ENCODE measurements at places on chromosomes 2 and 18.

DNA sequence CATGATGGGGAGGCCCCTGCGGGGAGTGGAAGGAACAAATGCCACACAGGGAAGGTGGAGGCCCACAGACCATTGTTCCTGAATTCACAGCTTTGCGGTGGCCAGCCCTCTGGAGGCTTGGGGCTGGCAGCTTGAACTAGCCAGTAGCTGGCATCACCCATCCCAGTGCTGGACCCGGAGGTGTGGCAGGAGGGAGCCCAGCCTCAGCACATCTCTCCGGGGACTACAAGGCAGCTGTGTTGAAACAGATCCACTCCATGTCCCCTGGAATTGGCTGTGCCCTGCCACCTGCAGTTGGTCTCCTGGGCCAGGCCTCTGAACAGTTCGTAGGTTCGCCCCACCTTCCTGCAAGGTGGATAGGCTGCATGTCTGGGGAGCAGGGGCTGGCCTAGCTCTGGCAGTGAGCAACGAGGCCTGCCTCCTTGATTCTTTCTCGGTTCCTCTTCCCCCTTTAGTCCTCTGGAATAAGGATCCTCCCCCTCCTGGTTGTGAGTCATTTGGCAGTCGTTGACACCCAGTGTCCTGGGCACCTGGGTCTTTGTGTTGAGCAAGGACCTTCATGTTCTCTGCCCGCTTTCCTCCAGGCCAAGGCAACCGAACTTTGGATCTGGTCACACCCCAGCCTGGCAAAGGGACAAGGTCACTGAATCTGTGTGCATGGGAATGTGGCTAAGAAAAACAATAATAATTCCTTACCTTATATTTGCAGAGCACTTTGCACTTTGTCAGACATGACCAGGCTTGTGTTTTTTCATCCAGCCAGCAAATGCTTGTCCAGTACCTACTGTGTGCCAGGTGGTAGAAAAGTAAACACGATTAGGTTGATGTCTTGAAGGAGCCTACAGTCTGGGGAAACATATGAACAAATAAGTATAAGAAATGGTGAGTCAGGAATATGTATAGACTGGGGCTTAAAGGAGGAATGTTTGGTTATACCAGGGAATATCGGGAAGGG is 55.0 kb upstream of the MCFD2 start:
- DNase-seq: no peak

DNA sequence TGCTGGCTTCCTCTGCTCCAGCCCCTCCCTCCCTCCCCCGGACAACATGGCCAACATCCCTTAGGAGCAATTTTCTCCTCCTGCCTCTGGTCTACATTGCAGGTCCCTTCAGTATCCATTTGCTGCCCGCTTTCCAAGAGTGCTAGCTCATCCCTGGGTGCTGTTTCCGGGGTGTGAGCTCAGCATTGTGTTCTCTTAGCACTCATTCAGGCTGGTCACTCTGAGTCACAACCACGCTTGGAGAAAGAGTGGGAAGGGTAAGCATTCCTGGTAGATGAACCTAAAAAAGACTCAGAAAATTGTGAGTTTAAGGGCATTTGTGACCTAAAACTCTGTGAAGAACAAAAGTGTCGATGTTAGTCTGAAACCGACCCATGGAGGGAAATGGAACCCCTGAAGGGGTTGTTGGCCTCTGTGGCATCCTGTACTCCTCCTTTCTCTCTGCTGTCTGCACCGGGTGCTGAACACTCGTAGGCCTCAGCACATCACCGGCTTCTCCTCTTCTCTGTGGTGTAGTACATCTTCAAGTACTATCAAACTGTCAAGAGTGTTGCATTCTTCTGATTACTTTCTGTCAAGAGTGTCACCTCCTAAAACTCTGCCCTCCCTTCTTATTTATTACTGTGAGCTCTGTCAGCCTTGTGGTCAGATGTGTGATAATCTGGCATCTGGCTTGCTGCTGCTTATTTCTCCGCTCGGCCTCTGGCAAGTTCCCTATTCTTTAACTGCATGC is 73.0 kb downstream of the CTNNA2 start:
- no peak for DNase-seq

- no peak for DNase-seq
Measured at GRCh38 chr2:64400733-64401528, 53.0 kb upstream of the LGALSL start.

GRCh38 chr2:160584972-160585494 is 91.4 kb upstream of the RBMS1 start:
- DNase-seq: no peak

DNA sequence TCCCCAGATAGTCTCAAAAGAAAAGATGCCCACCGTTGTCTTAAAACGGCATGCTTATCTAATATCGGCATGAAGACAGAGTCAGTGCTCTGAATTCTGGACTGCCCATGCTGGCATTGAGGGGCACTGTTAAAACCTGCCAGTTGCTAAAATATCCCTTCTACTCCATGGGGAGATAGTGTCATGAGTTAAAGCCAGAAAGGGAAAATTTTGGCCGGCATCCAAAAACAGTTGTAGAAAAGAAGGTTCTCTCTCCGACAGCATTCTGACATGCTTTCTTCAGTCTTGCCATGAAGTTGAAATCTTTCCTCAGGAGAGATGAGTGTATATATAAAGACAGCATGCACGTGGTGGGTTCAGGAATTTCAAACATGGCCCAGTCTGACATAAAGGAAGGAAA is 401.3 kb upstream of the PIK3C3 start:
- no peak for DNase-seq

GRCh38 chr2:161486111-161486510 is 70.0 kb downstream of the TBR1 start:
- no peak for DNase-seq

DNA sequence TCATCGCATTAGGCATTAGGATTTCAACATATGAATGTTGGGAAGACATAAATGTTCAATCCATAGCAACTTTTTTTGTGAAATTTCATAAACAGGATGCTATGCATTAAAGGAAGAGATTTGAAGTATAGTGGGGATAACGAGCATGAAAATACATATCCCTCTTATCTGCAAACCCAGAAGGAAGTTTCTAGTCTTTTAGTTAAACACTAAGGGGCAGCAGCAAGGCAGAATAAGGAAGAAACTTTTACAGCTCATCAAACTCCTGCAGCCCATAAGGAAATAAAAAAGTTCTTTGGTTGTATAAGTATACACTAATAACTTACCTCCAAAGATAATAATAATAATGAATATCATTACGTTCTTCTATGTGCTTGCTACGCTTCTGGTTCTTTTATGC is 81.5 kb downstream of the CD226 start:
- no peak for DNase-seq

DNA sequence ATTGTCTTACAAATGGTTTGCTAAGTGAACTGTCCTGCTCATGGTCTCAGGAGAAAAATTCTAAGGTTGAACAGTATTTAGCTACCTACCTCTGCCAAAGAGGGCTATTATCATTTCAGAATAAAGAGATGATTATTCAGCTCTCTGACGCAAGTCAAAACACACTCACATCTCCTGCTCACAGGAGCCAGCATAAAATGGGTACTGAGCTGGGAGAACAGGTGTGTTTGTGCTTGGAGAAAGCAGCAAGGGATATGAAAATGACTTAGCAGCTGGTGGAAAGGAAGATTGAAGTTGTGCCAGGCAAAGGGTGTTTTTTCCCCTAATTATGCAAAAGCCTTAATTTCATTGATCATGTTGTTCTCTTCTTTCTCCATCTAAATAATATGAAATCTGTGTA is 47.3 kb upstream of the TANK start:
- no peak for DNase-seq
